Naive thymus-derived CD4-positive, alpha-beta T cell (primary cell): ENCODE measurements at places on chromosomes 3 and 15. TPM values are rescaled to one million over a fixed set of nuclear protein-coding genes. Genes with fewer than 3 reads are reported as not detected.

Gene TM4SF18
- polyA plus RNA-seq = not detected

DNA sequence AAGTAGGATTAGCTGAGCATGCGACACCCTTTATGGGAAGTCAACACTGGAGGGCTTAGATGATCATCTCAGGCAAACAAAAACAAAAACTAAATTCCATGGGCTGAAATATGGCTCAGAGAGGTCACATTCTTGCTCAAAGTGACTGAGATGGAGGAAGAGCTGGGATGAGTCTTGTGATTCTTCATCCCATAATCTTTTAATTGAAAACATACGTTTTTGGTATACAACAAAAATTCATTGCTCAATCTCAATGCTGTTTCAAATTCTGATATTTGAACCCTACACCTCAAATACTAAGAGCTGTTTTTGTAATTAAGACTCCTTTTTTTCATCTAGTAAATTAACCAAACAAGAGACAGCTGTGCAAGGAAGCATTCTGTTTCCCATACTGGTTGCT lies 257.0 kb downstream of the NR1D2 start:
- no peak for DNase-seq

Gene USP19
- polyA plus RNA-seq = 29.9 TPM

Gene P2RY12
- not detected for polyA plus RNA-seq

DNA sequence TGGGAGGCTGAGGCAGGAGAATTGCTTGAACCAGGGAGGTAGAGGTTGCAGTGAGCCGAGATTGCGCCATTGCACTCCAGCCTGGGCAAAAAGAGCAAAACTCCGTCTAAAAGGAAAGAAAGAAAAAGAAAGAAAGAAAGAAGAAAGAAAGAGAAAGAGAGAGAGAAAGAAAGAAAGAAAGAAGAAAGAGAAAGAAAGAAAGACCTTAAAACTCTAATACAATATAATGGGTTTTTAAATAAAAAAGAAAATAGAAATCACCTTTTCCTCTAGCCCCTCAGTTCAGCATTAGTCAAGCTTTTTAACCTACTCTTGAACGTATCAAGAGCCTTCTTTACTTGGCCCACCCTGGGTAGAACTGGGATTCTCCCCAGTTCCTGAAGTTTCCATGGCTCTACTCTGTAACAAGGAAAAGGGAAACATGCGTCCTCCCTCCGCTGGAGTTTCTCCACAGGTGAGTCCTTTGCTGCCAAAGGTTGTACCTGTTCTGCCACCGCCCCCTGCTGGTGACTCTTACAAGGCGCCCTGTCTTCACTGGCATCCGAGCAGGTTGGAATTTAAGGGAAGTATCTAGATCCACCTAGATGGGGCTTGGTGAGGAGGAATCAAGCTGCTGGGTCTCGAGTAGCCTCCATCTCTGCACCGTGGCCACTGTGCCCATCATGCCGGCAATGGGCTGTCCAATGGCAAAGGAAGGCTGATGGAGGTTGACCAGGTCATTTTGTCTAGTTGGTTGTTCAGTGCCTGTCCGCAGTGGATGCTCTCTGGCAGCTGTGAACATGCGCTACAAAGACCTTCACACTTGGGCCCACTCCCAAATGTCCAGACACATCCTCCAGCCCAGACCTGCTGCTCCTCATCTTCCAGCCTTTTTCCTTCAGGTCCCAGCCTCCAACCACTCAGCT lies 20.6 kb upstream of the EPHB3 start:
- peak; percentile 55 for DNase-seq

GRCh38 chr3:57896031-57896430 lies 112.2 kb upstream of the FLNB start:
- no peak for DNase-seq

- no peak for DNase-seq
Measured at GRCh38 chr15:31175484-31175883, 74.0 kb upstream of the TRPM1 start.

DNA sequence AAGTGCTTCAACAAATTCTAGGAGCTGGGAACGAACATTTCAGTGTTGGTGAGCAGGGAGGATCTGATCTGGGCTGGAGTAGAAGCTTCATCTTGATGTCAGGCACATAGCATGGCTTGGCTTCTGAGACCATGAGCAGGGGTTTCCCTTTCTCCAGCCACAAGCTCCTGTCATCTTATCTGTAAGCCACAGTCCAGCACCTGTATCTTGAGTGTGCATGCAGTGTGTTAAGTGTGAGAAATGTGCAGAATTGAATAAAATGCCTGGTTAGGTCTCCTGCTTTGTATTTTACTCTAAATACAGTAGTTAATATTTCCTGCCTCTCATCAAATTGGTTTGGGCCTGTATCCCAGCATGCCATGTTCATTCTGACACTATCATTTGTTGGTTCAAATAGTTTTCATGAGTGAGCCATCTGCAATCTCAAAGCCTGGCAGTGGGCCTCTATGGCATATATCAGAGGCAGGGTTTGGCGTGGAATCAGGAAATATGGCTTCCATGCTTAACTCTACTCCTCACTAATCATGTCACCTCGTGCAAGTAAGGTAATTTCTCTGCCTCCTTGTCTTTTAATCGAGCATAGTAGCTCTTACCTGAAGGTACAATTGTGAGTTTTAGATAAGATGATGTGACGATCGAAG lies 43.3 kb downstream of the TLNRD1 start:
- DNase-seq = no peak

Gene CSPG5
- polyA plus RNA-seq = not detected

DNA sequence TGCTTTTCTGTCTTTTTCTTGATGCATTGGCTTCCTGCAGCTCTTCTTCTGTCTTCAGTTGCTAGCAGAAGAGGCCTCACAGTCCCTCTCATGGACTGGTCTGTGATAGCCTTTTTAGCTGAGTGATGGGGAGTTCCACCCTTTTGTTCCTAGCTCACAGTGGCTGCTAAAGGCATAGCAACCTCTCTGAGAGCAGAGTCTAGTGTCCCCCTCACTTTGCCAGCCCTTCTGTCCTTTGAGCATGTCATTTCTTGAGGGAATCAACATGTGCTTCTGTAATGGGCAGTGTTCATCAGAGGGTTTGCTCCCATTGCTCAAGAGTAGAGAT lies 44.4 kb downstream of the GAP43 start:
- DNase-seq = no peak

GRCh38 chr3:81838457-81838856 lies 77.0 kb upstream of the GBE1 start:
- no peak for DNase-seq

DNA sequence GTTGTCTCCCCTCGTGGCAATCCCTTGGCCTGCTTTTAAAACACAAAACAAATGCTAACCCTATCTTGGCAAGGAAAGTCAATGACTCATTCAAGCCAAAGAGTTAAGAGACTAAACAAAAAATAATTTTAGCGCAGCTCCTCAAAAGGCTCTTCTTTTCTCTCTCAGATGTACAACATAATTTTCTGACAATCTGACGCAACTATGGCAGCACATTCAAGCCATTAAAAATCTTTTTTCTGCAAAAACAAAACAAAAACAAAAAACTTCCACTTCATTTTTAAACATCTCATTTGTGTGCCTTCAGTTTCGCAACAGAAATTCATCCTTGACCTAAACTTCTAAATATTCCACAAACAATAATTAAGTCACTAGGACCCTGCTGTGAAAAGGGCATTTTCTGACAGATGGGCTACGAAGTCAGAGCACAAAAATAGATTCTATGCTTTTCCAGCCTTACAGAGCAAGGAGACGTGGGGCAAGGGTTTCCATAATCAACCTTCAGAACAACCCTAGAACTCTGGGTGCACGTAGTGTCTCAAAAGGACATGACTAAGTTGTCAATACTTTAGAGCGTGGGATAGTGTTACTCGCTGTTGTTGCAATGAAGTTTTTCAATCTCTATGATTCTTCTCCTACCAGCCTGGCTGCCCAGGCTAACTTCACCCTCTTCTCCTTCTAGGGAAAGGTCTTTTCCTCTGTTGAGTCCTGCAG lies 84.3 kb downstream of the MB21D2 start:
- DNase-seq = no peak

Gene C3orf62
- polyA plus RNA-seq = 1.3 TPM

- DNase-seq = peak; percentile 80
Measured at GRCh38 chr15:55993111-55993803, at the start of gene NEDD4. Gene NEDD4, minus strand, starts transcription at chr15:55993612. Its CDS starts 57 bp downstream, at chr15:55993555.

DNA sequence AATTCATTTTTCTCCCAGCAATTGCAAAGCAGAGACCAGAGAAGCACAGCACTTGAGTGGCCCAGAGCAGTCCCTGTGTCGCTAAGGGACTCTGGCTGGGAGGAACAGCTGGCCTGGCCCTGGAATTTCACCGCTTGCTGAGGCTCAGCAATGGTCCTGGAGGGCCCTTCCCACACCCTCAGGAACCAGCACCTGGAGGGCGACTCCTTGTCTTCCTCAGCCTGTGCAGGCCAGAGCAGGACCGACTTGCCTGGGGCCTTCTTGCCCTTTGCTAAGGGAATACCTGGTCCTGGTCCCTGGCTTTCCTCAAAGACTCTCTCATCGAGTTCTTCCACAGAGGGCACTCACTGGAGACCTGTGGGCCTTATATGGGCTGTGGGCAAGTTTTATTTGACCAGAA lies 294.6 kb downstream of the RPLP1 start:
- no peak for DNase-seq

Gene SPRED1
- not detected for polyA plus RNA-seq

Gene RPP14
- 7.1 TPM for polyA plus RNA-seq
